ENCODE measurements at places on chromosomes 1 and 21.
A peak's percentile ranks its signal among the peaks of the same experiment; 100 is the strongest.

DNA sequence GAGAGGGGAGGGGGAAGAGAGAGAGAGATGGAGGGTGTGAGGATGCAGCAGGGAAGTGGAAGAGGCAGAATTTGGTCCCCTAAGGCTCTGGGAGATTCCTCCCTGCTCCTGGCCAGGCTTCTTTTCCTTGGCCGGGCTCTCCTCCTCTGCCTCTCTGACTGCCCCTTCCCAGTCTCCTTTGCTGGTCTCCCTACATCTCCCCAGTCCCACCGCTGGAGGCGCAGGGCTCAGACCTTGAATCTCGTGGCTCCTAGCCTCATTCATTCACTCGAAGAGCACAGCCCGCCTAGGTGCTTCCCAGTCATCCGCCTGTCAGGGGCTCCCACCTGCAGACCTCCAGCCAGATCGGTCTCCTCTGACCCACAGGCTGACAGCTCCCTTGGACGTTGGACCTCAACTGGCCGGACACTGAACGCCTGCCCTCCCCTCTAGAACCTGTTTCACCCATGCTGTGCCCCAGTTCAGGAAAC lies 76.5 kb downstream of the VWA5B1 start:
- no peak for DNase-seq

DNA sequence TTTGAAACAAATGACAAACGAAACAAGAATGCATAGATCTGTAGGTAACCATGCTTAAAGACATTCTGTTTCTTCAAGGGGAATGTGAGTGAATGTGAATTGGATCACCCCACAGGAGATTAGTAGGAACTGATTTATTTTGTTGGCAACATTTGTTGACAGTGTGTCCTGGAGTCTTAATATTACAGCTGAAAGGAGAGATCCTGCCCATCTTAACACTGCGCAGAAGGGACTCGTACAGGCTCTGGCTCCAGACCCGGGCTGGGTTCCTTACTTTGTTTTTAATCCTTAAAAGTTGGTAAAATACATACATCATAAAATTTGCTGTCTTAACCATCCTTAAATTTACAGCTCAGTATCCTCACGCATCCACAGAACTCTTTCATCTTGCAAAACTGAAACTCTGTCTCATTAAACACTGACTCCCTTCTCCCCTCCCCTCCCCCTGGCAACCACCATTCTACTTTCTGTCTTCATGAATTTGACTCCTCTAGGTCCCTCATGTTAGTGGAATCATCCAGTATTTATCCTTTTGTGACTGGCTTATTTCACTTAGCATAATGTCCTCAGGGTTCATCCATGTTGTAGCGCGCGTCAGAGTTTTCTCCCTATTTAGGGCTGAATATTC lies 74.1 kb downstream of the GALNT2 start:
- no peak for DNase-seq

DNA sequence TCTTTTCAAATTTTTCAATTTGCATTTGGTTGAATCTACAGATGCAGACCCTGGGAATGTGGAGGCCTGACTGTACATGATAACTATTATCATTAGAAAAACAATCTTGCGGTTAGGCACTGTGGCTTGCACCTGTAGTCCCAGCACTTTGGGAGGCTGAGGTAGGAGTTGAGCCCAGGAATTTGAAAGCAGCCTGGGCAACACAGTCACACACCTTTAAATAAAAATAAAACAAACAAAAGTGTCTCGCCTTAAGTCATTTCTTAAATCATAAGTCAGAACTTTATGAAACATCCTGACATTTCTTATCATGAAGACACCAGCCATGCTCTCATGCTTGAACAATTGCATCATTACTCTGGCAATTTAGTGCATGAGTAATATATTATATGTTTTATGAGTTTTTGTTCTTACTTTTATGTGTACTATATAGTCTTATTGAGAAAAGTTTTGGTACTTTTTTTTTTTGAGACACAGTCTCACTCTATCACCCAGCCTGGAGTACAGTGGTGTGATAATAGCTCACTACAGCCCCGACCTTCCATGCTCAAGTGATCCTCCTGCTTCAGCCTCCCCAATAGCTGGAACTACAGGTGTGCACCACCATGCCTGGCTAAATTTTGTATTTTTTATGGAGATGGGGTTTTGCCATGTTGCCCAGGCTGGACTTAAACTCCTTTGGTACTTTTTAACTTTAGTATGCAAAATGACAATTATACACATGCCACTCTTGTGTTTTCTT lies 7.8 kb downstream of the TBX19 start:
- DNase-seq = no peak

DNA sequence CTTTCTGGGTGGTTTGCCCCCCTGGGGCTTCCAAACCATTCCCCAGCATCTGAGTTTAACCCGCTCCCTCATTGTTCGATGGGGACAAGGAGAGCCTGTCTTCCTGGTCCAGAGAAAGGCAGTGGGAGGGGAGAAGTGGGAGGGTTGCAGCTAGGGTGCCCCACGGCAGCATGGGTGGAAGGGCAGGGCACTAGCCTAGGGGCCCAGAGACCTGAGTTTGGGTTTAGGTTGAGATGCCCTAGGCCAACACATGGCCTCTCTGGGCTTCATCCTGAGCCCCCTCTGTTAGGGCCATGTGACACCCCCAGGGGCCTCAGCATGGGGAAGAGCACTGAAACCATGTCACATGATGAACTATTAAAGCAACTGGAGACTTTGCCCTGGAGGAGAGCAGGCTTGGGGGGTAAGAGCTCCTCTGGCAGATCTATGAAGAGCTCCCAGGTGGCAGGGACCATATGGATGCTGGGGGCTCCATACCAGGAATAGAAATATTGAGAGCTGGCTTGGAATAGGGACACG lies 9.7 kb upstream of the RUNX3 start:
- DNase-seq = no peak

GRCh38 chr1:235632506-235633401 lies 16.8 kb downstream of the GNG4 start:
- DNase-seq = no peak

- DNase-seq = no peak
Observed at GRCh38 chr1:185137896-185138545, 18.7 kb downstream of the TRMT1L start.

- DNase-seq = no peak
Observed at GRCh38 chr1:26360807-26361604, 7.1 kb upstream of the CRYBG2 start.

DNA sequence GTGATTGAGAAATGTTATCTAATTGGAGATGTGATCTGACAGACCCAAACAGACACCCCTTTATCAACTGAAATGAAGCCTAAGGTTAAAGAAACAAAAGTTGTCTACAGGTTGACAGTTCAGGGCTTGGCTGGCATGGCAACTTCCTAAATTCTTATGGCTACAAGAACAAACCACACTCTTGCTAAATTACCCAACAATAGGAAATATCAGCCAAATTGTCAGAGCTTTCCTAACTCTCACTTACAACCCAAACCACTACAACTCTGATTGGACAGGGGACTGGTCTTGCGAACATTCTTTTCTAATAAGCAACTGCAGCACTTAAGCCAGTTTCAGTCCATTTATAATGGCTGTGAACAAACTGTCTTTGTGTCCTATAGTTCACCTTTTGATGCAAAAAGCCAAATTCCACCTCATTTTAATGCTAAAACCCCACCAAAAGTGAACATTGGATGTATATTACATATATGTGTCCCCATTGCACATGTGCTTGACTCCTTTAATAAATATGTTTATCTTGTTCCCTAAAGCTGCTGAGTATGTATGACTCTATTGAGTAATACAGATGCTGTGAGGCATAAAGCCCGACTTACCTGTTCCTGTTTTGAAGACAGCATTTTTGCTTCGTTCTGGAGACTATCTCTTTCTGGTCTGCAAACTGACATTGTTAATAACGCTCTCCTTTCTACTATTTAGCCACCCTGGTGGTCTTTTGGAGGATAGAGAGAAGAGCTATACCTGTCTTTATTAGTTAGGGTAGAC lies 101.3 kb upstream of the HMCN1 start:
- DNase-seq = no peak

DNA sequence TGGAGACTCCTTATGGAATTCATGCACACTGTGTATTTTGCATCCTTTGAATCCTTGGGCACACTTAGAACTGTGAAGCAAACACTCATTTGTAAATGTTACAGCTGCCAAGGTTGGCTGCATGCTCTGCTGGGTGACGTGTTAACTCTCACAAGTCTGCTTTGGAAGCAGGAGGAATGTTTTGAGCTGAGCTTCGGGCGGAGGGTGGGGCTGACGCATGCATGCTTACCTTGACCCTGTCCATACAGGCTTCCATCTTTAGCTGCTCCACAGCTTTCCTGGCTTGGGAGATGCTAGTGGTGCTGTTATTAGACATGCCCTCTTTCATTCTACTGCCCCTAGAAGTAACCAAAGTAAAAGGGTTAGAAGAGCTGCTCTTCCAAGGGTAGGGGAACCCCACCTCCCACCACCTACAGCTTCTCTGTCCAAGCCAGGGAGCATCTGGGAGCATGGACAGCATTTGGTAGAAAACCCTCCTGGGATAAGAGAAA lies 66.0 kb downstream of the GNG4 start:
- no peak for DNase-seq

- peak; percentile 15 for DNase-seq
Observed at GRCh38 chr21:28833182-28833581, 159.5 kb downstream of the LTN1 start.

DNA sequence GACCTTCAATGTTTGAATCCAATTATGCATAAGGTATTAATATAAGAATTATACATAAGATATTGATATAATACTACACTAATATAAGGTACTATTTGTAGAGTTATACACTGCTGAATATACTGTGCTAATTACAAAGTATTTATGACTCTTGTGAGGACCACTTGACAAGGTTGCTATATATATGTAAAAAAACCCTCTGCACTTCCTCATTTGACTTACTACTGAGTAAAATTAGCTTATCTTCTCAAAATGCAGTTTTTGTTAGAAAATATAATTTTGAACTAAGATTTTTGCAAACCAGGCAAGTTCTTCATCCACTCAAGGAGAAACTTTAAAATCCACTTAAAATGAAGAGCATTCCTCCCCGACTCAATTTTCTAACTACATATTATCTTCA lies 8.5 kb downstream of the SIKE1 start:
- no peak for DNase-seq

DNA sequence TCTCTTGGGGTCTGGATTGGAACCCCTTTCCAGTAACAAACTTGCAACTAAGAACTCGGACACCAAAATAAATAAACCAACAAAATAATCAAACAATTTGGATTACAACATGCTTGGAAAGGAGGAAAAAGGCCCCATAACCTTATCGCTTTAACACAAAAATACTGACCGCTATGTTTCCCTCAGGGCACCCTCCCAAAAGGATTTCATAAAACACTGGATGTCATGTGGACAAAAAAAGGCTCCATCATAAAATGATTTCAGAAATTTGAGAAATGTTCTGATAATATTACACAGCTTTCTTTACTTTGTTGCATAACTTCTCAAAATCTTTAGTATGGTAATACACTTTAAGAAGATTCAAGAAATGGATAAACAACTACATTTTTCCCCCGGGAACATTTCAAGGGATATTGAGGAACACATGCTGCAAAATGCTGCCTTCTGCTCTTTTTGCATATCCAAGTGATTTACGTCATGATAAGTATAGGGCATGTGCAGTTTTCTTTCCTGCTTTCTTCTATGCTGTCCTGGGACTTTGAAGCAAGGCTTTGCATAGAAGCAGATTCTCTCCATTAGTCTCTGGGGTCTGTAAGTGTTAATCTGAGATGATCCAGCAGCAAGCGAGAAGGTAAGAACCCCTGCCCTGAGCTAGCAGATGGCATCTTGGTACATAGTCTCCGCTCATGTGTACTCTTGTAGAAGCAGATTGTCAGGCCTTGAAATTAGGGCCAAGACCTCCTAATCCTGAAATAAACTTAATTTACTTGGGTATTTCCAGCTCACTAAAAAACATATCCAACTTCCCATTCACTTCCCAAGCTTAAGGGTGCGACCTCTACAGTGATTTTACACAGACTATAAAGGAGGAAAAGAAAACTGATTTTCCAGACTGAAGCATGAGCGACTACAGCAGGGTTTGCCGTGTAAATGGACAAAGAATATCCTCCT lies 85.5 kb upstream of the KIAA0040 start:
- DNase-seq = no peak

GRCh38 chr1:85428471-85429089 lies 36.4 kb downstream of the DDAH1 start:
- no peak for DNase-seq

- no peak for DNase-seq
Observed at GRCh38 chr1:38708701-38709258, 150.8 kb downstream of the RRAGC start.

GRCh38 chr1:93483606-93484005 lies 35.7 kb downstream of the FNBP1L start:
- no peak for DNase-seq

DNA sequence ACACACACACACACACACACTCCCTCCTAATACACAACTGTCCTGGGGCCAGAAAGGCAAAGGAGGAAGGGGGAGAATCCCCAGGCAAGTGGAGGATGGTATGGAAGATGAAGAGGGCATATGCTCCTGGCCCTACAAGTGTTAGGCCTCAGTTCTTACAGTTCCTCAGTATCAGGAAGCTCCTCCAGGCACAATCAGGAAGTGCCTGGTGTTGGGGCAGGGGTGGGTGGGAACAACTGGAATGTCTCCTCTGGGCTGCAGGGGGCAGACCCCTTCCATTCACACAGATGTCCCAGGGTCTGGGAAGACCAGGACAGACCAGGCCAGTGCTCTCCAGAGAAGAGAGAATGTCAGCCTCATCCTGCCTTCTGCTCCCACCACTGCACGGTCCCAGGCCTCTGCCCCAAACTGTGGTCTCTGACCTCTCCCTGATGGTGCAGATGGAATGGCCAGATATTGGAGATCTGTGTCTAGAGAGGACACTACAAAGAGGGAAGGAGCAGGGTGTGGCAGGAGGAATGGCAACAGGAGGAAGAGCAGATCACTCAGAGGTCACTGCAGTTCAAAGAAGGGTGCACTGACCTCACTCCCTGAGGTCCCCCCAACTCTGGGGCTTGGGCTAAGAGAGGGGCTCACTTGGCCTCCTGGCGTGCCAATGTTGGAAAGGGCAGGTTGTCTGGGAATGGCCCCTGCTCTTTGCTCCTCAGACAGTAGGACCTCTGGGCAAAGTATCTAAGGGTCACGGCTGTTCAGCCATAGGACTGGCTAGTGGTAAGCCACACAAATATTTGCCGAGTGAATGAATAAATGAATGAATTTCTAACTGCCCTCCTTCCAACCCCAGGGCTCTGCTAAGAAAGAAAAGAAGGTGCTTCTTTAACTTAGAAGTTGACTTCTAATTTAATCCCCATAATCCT lies 2.5 kb upstream of the DENND2D start:
- DNase-seq = no peak

DNA sequence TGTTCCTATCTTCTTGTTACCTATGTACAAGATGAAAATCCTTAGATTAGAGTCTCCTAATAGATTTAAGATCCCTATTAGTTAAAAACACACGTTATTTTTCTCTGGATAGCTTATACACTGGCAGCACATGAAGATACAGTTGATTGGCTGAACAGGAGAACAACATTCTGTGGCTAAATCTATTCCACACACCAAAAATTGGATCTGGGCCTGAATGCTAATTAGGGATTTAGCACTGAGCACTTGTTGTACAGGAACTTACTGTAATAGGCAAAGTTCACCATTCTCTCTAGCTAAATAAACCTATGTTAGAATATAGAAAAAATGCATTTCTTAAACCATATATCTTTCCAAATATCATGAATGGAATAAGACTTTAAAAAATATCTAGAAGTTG lies 117.1 kb upstream of the PTGFR start:
- DNase-seq = no peak
